ENCODE measurements at places on chromosomes 4 and X.

DNA sequence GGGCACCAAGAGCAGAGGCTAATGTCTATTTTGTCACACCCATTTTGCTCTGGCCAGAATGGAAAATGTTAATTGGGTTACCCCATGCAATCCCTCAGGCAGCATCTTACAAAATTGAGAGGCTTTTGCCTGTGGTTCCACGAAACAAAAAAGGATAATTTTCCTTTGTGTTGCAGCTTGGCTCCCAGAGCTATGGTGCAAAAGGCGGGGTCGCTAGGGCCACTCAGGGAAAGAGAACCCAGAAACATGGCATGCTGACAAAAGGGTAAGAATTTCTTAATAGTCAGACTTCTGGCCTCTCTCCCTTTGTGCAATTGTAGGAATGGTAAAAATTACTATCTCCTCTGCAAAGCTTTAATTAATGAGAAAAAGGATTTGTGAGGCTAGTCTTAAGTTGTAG is 119.6 kb upstream of the BANK1 start:
- no peak for DNase-seq

DNA sequence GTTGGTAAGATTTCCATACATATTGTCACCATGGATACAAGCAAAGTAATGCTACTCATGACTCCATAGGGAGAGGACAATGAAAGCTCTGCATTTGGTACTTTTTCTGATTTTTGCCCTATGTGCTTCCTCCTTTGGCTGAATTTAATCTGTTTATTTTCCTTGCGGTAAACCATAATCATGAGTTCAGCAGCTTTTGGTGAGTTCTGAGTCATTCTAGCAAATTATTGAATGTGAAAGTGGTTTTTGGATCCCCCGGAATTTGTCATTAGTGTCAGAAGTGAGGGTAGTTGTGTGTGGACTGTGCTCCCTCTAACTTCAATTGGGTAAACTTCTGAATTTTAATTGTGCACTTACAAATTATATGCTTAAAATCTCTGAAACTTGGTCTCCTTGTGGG is 170.3 kb downstream of the MOSPD2 start:
- DNase-seq = no peak

DNA sequence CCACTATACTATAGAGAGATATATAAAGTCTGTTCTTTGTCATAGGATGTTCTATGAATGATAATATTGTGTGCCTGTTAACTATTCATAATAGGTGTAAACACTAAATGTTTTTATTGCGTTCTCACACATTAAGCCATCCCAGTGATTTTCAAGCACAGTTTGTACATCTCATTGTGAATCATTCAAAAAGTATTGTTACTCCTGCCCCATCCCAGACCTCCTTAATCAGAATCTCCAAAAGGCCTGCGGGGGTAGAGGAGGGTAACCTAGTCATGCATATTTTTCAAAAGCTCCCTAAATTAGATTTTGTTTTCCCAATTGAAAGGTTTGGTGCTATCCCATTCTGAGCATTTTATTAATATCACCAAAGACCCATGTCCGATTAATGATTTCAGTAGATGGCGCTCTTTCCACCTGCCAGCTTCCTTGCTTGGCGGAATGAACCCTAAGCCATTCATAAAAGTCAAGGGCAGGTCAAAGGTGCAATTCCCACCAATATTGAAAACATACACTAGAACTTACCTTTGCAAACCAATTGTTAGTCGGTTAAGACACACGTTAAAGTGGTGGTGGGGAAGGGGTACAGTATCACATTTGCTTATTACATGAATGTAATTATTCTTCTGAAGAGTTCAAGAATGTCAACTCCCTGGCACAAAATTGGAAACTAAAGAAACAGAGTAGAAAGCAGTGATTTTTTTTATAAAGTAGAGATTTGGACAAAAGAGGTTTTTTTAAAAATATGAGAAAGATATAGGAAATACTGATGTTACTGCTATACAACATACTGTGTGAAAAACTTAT is 5.8 kb upstream of the TET2 start:
- peak; percentile 61 for DNase-seq

DNA sequence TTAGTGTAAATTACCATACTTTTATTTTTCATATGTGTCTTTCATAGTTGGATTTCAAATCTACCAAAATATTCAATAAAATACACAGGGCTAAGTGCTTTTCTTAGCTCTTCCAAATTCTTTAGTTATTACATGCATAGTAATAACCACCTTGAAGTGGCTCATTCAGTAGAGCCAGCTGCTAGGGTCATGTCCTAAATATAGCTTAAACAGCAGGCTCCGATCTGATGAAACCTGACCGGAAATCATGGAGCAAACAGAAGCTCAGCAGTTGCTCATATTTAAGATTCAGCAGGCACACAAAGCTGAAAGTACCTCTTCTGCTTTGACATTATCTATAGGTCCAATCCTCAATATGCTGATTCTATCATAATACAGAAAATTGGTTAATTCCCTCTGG is 1470.4 kb downstream of the ADGRL3 start:
- peak; percentile 80 for DNase-seq

GRCh38 chrX:97132664-97133415 is 249.1 kb downstream of the RPA4 start:
- no peak for DNase-seq

DNA sequence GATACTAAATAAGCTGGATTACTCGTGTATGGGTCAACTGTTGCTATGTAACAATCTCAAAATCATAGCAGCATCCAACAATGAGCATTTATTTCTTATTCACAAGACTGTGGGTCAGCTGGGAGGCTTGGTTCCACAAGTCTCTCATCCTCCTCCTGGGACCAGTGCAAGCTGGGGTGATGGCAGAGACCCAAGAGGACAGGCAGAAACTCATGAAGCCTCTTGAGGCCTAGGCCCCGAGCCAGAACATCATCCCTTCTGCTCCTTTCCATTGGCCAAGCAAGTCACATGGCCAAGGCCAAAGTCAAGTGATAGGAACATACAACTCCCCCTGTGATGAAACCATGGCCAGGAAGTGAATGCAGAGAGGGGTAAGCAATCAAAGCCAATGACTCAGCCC is 422.1 kb downstream of the BCOR start:
- DNase-seq = no peak

- peak; percentile 84 for DNase-seq
These were observed 40.7 kb upstream of the DDX3X start for GRCh38 chrX:41293269-41293668.

GRCh38 chr4:56619816-56620215 is 61.3 kb downstream of the HOPX start:
- no peak for DNase-seq

DNA sequence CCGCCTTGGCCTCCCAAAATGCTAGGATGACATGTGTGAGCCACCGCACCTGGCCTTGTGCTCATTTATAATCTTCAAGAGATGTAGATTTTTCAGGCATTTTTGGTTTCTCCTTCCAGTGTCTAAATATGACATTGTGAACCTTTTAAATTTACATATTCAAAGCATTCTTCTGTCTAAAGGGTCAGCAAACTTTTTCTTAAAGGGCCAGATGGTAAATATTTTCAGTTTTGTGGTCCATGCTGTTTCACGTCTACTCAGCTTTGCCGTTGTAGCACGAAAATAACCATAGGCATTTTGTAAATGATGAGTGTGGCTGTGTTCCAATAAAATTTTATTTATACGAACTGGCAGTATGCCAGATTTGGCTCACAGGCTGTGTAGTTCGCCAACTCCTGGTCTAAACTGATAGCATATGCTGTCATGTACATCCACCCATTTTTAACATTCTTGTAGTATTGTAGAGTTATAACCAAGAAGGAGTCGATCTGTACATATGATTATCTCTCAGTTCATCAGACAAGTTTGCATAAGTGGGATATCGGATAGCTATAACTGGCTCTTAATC is 12.7 kb upstream of the GCNA start:
- DNase-seq = no peak

DNA sequence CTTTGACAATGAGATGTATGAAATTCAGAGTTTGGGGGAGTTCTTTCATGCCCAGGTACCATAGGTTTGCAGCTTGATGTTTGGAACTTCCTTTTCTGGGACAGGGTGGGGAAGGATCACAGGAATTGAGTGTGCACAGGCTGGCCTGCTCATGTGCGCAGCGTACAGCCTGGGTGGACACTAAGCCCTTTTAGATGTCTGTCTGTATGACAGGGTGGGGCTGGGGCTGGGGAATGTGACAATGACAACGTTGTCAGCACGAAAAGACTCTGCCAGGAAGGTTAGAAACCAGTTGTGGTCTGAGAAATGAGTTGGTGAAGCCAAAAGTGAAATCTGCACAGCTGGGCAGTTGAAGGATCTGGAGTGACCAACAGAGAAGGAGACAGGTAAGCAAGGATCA is 47.4 kb downstream of the WWC2 start:
- no peak for DNase-seq
